IPS DF 19.7 (cell line): ENCODE measurements at places on chromosomes 4 and X.

DNA sequence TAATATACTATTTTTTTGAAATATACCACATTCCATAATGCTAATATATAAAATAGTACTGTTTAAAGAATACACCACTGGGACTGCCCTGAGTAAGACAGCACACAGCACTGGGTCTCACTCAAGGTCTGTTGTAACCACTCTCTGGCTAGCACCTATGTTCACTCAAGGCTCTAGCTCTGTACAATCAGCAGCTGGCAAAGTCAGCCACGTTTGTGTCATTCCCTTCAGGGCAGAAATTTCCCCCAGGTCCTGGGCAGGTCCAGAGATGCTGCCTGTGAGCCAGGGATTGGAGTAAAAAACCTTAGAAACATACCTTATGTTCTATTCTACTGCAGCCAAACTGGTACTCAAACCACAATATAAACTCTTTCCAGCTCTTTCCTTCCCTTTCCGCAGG lies 1160.2 kb upstream of the ADGRL3 start:
- no peak for DNase-seq

DNA sequence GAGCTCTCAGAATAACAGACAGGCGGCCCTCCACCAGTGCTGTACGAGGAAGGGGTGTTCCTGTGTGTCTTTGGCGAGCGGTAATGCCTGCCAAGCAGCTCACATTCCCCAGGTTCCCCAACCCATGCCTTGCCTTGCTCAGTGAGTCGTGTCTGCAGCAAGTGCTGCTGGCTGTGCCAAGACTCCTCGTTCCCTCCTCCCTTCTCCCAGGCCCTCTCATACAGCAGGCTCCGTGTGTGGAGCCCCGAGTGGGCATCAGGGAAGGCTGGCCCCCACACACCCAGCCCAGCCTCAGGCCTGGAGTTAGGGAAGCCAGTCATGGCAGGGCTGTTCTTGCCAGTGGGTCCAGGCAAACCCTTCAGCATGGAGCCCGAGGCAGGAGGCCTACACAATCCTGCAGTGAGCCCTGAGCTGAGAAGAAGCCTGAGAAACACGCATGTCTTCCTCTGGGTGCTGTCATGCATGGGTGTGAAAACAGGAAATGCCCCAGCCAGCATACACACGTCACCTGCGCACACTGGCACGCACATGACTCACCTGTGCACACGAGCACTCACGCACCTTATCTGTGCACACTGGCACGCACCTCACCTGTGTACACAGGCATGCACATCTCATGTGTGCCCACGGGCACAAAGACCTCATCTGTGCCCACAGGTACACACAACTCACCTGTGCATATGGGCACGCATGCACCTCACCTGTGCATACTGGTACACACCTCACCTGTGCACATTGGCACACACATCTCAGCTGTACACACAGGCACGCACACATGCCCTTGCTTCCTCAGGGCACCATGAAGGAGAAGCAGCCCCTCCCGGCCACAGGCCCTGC lies 238.7 kb downstream of the DHRSX start:
- no peak for DNase-seq

DNA sequence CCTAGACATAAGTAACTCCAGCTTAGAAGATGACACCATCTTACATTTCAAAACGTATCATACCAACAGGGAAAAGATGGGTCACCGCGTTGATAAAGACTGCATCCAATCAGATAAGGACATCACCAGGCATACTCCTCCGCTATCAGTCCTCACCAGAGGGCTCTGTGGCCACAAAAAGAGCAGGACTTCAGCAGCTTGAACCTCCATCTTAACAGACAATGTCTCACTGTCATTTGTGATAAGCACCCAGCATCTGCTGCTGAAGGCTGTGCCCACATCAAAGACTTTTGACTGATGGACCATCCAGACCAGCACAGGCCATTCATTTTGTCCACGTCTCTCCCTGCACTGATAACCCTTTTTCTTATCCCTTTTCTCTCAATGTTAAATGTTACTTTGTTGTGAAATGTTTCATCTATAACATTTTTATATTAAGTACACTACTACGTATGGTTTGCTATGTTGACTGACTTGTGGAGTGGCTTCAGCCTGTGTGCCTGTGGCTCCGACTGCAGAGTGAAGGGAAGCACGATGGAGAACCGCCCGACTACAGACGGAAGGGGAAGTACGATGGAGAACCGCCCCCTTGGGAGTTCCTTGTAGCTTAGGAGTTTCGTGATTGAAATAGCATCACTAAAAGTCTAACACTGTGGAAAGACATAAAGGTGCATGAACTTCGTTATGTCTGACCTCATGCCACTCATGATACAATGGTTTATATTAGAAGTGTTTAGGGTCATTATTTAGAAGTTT lies 595.4 kb upstream of the AGA start:
- no peak for DNase-seq

- DNase-seq = peak; percentile 40
Measured at GRCh38 chr4:139875411-139875825, 209.8 kb downstream of the MGST2 start.

- no peak for DNase-seq
Measured at GRCh38 chr4:125140966-125141495, 173.7 kb upstream of the FAT4 start.

- DNase-seq = no peak
Measured at GRCh38 chr4:19982556-19982955, 269.1 kb upstream of the SLIT2 start.

DNA sequence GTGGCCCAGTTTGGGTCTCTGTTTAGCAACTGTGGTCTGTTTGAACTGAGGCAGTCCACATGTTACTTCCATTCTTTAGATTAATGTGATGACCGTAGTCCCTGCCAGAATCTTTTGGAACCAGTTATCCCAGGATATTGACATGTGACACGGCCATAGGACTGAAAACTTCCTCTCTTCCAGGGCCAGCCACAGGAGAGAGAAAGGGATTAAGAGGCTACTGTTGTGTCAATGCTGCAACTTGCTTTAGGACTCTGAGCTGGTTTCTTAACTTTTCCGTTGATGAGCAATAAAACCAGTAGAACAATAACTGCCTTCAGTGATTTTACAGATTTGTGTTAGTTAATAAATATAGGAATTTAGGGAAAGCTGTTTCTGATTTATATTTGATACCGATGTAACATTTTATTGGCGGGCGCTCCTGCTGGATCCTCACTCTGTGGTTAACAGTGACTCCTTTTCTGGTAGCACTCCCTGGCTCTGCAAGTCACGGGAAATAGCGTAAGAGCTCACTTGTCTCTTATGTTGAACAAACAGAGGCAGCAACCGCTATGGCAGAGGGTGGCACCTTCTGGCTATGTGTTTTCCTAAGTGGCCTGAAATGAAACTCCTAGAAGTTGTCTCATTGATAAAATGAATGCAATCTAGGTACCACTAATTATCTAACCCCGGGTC lies 2.5 kb downstream of the TENM3 start:
- no peak for DNase-seq

DNA sequence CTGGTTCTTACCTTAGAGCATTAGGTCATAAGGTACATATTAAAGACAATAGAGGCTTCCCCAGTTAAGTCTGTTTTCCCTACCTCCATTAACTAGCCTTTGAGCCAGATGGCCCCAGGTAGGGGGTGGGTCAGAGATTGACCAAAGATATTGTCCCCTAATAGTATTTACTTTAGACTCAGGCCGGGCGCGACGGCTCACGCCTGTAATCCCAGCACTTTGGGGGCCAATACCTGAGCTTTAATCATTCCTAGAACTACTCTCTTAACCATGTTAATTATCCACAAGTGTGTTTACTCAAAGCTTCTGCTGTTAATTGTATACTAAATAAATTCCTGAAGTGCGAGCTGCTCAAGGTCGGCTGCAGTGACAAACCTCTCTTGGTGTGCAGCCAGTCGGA lies 28.0 kb upstream of the AMBN start:
- DNase-seq = no peak

DNA sequence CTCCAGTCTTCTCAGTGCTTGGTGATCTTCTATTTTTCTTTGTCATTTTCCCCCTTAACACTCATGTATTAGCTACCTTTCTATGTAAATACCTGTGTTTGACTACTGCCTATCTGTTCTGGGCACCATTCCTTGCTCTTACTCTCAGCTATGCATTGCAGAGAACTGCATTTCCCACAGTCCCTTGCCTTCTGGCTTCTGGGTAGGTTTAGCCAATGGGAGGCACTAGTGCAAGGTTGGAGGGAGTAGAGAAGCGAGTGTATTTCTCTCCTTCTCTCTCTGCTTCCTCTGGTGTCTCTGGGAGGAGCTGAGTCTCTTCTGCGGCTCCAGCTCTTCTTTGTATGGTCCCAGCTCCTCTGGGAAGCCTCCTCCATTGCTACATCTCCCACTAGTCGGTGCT lies 50.5 kb downstream of the CWH43 start:
- DNase-seq = no peak

DNA sequence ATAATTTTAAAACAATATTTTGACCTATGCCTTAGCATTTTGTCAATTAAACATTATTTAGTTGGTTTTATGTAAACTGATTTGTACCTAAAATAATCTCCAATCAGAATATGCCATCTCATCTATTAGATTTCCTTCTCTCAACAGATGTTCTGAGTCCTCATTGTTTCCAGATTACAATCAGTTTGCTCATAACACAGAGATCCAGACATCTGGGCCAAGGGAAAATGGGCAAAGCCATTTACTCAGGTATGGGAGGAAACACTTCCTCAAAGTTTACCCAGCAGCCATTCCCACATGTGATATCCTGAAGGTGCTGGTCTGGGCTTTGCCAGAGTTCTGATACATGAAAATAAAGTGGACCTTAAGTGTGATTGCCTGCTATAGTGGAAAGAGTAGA lies 217.9 kb upstream of the GPC4 start:
- DNase-seq = no peak

DNA sequence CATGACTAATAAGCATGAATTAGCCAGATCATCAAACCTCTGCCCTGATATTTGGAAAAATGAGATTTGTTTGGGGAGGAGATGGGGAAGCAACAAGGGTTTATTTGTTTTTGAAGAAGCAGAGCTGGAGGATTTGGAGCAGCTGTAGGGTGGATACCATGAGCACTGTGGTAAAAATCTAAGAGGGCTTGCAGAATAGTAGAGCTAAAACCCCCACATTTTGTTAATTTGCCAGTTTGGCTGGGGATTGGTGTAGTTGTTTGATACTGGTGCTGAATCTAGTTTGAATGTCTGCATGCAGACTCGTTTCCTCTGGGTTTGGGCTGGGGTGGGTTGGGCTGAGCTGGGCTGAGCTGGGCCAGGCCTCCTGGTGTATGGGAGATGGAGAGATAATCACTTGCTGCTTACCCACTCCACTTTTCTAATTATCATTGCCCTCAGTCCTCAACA lies 43.7 kb downstream of the SMAD1 start:
- no peak for DNase-seq

GRCh38 chr4:37760840-37761239 lies 65.6 kb upstream of the PGM2 start:
- no peak for DNase-seq

- no peak for DNase-seq
Measured at GRCh38 chr4:26000274-26000950, 86.4 kb downstream of the SMIM20 start.

DNA sequence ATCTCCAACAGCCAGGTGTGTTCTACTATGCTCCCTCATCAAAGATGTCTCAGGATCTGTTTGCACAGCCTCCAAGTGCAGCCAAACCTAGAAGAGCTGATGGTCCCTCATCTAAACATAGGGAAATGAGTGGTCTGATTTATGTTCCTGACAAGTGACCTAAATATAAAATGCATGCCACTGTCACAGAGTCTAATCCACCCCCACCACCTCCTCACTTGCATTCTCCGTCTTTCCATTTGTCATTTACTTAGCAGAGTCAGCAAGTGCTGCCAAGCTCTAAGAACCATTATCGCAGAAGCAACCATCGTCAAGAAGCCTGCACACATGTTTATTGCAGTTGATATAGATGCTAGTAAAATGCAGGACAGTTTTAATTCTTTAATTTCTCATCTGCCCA lies 33.1 kb upstream of the VCX3A start:
- DNase-seq = no peak

DNA sequence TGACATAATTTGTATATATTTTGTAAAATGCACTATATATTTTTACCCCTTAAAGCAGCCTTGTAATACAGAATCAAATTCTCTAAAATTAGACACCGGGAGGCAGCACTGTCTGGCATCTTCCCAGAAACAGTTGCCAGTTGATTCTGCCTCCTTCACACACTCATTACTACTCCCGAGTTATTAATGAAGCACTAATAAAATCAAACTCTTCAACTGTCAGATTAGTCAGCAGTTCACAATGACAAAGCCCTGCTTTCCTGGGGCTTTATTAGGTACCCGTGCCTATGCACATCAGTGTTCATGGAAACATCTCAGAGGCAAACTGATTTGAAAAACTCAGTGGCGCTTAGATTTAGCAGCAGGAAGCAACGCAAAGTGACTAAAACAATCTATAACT lies 103.5 kb upstream of the VEGFC start:
- DNase-seq = no peak

GRCh38 chr4:147447786-147448185 lies 33.1 kb upstream of the EDNRA start:
- no peak for DNase-seq

GRCh38 chr4:2732526-2732925 lies 23.6 kb downstream of the TNIP2 start:
- DNase-seq = no peak

DNA sequence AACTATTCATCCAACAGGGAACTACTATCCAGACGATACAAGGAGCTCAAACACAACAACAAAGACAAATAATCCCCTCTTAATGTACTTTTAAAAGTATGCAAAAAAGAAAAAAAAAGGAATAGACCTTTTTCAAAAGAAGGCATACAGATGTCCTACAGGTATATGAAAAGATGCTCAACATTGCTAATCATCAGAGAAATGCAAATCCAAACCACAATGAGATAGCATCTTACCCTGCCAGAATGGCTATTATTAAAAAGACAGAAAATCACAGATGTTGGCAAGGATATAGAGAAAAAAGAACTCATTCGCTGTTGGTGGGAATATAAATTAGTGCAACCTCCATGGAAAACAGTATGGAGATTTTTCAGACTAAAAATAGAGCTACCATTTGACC lies 67.1 kb upstream of the ENPP6 start:
- DNase-seq = no peak

DNA sequence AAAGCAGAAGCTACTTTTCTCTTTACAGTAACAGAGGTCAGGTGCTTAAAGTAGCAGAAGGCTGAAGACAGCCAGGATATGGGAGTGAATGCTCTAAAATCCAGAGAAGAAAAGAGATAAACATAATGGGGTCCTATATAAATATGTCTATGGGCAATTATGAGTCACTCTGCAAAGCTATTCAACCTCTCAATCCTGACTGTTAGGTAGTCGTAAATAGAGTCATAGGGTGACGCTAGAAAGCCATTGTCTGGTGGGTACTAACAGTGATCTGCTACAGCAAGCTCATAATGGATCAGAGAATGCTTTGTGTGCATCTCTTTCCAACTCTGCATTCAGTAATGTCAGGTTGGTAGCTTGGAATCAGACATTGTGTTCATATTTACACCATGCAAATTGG lies 53.5 kb upstream of the PDE5A start:
- DNase-seq = no peak

- DNase-seq = no peak
Measured at GRCh38 chr4:139691-140090, 15.4 kb downstream of the ZNF718 start.

DNA sequence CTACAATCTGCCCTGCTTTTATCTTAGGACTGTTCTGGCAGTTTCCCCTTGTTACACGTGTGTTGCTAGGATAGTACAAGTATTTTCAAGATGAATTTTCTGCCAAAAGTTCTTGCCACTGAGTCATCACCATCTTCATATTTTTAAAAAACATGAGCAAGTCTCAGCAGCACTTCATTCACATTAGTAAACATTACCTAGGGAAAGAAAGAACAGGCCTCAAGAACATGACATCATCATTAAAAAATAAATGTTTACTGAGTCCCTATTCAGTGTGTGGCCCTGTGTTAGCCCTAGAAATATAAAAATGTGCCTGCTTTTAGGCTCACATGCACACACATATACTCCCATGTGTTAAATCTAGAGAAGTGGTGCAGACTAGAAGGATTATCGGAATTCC lies 18.7 kb upstream of the GPC3 start:
- no peak for DNase-seq
